ENCODE measurements at places on chromosomes 5 and 9.

GRCh38 chr5:75678155-75678554, 39.1 kb downstream of the POC5 start:
- peak; percentile 11 for DNase-seq

DNA sequence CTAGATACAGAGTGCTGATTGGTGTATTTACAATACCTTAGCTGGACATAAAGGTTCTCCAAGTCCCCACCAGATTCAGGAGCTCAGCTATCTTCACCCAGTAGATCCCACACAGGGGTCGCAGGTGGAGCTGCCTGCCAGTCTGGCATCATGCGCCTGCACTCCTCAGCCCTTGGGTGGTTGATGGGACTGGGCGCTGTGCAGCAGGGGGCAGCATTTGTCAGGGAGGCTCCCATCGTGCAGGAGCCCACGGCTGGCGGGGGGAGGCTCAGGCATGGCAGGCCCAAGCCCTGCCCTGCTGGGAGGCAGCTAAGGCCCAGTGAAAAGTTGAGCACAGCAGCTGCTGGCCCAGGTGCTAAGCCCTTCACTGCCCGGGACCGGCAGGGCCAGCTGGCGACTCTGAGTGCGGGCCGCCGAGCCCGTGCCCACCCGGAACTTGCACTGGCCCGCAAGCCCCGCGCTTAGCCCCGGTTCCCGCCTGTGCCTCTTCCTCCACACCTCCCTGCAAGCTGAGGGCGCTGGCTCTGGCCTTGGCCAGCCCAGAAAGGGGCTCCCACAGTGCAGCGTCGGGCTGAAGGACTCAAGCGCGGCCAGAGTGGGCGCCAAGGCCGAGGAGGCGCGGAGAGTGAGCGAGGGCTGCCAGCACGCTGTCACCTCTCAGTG, 314.1 kb upstream of the ATP10B start:
- no peak for DNase-seq

DNA sequence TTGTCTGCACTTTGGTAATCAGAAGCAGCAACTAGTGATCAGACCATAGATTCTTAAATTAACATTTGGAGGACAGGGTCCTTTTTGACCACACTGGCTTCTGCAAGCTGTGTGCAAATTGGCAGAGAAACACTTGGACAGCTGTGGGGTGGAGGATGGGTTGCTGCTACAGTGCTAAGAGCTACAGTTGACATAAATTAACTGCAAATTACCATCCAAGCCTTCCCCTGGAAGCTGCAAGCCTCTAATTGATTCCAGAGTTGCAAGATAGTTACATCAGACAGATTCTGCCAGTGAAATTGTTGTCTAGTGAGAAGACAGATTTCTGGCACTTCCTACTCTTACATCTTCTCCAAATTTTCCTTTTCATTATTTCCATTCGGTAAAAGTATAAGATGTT, 517.7 kb downstream of the DIRAS2 start:
- DNase-seq = no peak

DNA sequence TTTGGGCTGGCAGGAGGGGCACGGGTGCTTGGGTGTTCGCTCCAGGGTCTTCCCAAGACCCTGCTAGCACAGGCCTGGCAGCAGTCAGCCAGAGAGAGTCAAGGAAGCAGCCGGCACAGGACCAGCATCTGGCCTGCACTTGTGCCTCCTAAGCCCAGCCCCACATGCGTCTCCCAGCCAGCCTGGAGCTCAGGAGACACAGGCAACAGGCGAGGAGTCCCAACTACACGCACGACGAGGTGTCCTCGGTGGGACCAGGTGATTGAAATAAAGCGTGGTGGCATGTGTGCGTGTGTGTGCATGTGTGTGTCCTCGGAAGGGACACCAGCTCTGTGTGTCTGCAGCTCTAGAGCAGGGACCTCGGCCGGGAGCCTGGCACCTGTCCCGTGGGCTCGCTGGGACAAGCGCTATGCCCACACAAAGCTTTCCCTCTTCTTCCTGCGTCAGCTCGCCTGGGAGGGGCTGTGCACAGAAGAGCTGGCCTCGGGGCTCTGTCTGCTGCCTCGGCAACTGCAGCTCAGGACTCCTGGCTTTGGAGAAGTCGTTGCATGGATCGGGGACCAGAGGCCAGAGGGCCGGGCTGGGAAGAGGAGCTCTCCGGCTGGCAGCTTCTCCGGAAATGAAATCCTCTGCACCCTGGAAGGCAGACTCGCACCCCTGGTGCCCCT, 14.7 kb upstream of the SLC9A3 start:
- no peak for DNase-seq

DNA sequence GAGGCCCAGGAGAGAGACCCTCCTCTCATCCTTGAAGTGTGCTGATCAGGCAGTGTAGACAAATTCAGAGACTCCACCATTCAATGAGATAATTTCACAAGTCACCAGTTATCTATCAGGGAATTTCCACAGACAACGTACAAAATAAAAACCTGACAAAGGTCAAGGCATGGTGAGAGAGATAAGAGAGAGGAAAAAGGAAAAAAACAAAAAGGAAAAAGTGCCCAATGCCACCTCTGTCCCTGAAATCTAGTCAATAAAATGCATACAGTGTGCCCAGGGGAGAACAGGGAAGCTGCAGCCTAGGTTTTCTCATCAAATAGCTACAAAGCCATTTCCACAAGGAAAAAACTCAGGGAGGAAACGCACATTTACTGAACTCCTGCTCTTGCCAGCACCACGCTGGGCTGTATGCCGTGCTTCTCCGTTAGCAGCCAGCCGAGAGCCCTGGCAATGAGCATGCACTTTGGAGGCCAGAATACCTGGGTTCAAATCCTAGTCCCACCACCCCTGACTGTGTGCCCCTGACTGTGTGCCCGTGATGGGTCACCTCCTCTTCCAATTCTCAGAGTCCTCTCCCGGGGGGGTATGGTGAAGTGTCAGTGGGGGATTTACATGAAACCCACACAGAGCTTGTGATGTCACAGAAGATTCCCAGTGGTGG, 11.6 kb downstream of the WHRN start:
- no peak for DNase-seq

DNA sequence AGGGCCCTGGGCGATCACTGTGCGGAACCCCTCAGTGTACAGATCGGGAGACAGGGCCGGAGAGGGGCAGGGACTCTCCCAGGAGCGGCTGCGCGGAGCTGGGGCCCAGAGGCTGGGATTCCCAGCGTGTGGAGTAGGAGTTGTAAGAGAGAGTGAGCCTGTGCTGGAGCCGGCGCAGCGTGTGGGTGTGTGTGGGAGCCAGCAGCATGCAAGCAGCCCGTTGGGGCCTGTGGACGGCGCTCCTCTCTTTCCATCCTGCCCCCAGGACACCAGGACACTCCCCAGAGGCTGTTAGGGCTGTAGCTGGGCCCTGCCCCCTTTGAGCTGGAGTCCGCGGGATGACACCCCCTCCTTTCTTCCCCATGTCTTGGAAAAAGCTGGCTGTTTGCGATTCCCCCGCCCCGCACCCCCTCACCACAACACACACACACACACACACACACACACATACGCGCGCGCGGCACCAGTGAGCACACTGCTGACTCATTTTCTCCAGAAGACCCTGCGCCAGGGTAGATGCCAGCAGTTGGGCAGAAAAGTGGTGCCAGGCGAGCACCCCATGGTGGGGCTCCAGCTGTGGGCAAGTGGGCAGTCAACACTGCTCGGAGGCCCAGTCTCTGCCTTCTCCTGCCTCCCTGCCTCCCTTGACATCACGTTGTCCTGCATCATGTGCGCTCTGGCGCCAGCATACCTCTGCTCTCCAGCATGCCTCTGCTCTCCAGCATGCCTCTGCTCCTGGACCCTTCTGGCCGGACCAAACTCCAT, 1.5 kb downstream of the COL27A1 start:
- peak; percentile 36 for DNase-seq

DNA sequence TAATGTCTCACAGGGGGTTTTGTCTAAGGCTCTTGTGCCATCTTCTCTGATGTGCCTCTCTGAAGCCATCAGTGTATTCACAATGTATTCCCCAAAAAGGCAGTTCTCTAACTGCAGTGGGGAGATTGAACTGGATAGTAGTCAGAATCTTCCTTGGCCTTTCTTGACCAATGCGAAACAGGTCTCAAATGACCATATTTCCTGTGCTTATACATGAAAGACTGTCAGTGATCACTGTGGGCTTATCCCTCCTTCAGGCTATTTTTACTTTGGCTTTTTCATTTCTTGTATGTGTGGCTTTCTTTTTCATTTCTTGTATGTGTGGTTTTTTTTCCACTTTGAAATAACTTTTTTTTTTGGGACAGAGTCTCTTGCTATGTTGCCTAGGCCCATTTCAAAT, 19.7 kb downstream of the HMGXB3 start:
- DNase-seq = no peak

DNA sequence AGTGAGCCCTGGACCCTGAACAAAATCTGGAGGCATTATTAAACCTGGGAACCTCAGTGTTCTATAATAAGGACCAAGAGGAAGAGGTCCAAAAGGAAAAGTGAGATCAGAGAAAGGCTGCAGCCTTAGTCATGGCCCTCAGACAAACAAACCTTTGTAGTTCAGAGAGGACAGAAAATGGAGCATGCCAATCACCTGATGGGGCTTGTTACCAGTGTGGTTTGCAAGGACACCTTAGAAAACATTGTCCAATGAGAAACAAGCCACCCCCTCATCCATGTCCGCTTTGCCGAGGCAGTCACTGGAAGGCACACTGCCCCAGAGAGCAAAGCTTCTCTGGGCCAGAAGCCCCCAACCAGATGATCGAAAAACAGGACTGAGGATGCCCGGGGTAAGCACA, 254.8 kb downstream of the CDH10 start:
- DNase-seq = no peak

DNA sequence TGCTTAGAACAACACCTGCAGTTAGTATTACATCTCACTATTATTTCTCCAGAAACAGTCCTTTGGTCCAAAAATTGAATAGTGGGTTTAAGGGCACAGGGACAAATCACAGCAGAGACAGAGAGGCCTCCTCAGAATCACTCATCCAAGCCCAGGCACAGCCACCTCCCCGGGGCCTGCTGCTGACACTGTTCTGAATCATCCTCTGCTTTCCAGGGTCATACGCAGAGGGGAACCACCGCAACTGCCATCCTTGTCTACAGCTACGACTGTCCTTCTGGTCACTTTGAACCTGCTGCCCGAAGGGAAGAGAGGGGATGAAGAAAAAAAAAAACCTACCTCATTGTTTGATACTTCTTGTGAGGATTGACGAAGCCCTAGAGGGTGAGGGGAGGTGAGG, 35.3 kb upstream of the MAN2A1 start:
- DNase-seq = peak; percentile 40

DNA sequence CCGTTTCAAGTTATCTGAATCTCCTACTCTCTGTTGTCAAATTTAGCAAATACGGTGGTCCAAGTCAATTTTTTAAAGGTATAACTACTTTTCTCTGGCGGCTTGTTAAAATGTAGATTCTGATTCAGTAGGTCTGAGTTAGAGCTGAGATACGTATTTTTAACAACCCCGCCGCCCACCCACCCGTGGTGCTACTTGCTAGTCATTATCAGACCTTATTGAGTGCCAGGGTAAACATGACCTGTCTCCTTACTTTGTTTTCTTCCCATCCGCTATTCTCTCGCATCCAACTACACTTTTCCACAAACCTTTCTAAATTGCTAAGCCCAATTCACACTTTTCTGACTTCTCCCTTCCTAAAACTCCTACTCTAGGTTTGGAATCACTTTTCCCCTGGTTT, 694 bp upstream of the PLAA start:
- peak; percentile 60 for DNase-seq

DNA sequence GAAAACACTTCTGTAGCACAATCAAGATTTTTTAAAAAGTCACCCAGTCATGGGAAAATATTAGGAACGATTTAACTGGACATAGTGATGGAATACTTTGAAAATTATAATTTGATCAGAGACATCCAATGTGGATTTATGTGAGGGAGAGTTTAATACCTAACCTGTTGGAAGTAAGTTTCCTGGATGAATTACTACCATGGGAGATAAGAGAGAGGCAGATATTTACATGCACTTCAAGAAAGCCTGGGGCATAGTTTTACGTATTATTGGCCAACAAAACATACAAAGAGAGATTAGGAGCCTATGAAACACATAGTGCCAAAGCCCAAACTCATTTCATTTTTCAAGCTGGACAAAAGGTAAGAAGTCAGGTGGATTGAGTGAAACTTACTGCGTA, 336.8 kb downstream of the SLIT3 start:
- DNase-seq = no peak

DNA sequence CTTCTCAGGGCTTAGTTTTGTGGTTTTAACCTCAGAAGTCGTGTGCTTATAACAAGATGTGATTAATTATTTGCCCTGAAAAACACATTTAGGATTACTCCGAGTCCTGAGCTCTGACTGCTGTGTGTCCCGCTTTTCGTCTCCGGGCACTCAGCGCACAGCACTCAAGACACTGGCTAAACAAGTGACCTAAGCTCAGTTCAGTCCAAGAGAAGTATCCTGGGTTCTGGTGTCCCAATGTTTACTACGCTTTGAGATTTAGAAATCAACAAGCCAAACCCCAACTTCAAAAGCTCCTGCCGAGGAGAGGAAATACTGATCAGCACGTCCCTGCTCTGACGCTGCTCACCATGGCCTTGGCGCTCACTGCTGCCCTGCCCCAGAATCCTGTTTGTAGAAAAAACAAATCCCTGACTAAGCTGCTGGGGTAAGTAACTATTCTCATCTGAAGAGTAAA, 53.2 kb downstream of the IPPK start:
- DNase-seq = no peak

DNA sequence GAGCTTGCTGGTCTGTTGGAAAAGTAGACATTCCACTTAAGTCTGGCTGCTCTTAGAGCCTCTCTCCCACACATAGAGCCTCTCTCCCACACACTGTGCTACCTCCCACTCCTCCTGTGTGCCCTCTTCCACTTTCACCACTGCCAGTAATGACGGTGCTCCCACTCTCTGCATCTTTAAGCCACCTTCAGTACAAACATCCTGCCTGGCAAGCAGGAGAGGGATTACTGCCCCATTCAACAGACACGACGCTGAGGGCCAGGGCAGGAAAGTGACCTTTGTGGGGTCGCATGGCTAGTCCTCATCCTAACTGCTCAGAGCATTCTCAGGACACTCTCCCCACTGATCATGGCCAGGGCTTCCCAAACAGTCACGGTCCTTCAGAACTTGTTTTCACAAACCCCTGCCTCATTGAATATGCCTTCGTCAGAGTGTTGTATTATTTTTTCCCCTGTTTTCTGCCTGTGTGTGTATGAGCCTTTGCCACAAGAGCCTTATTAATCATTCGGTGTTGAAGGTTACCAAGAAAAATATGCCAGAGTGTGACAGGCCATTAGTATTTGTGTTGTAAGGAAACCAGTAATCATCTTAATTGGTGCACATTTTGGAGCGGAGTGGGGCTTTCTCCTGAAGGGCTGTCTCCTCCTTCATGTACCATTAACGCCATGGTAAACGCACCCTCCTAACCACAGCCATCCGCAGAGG, 87.1 kb upstream of the SAP30L start:
- DNase-seq = no peak

DNA sequence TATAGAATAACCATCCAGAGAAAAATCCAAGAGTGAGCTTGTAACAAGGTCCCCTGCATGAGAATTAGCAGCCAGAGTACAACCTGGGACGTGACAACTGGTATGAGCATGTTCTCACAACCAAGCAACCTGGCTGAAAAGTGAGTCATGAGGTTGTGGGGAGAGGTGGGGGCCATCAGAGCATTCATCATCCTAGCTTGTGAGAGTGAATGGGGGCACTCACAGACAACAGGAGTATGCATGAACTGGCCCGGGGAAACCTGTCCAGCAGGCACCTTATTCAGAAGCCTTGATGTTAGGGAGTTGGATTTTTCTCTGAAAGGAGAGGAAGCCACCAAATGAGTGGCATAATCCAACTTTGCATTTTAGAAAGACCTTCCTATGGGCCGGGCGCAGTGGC, 113.0 kb downstream of the FRMD3 start:
- no peak for DNase-seq

- no peak for DNase-seq
These were observed 73.1 kb downstream of the MAN2A1 start for GRCh38 chr5:109762821-109763220.

- DNase-seq = no peak
These were observed 109.7 kb downstream of the TSSK1B start for GRCh38 chr5:113325054-113325453.
